Renal pelvis (tissue), 12 donors: ENCODE measurements at places on chromosomes 3 and 15.

GRCh38 chr3:108488631-108489030, 21.8 kb downstream of the MYH15 start:
- DNase-seq: no peak

- DNase-seq: no peak
Observed at GRCh38 chr3:160801386-160802118, 45.5 kb downstream of the PPM1L start.

DNA sequence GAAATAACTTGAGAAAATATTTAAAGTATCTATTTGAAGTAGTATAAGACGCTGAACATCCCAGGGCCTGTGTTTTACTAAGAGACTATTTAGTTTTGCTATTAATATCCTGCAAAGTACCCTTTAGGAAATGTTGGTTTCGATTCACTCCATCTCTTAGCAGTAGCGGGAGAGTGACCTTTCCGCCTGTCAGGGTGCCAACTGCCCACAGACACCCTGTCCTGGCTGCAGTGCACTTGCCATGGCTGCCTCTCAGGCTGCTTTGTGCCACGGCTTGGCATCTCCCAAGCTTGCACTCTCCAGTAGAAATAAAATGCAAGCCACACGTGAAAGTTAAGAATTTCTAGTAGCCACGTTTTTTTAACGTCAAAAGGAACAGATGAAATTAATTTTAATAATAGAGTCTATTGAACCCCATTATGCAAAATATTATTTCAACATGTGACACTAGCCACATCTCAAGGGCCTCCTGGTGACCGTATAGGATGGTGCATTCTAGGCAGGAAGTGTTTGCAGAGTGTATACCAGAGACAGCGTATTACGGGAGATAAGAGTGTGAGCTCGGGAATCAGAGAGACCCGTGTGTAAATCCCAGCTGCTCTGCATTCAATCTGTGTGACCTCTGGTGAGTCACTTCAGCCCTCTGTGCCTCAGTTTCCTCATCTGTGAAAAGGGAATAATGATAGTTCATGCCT, 19.8 kb downstream of the ADAMTS9 start:
- DNase-seq: no peak

DNA sequence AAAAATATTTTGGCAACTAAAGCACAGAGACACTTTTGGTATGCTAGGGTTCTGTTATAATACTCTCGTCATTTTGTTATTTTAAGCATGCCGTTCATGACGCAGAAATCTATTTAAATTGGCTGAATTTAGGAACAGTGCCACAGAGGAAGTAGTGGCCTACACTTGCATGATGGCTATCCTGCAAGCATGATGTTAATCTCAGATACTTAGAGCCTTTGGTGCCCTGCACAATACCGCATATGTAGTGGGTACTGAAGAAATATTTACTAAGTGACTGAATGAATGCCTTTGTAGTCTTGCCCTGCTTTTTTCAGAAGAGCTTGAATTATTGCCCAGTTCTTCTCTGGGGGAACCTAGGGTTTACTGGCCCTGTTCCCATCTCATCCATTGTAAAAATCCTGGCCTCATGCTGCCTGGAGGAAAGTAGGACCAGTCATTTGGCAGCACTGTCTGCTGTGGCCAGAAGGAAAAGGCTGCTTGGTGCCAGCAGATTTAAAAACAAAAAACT, 79.0 kb downstream of the SERPINI1 start:
- no peak for DNase-seq

- no peak for DNase-seq
Observed at GRCh38 chr3:86991840-86992435, 989 bp upstream of the VGLL3 start.

DNA sequence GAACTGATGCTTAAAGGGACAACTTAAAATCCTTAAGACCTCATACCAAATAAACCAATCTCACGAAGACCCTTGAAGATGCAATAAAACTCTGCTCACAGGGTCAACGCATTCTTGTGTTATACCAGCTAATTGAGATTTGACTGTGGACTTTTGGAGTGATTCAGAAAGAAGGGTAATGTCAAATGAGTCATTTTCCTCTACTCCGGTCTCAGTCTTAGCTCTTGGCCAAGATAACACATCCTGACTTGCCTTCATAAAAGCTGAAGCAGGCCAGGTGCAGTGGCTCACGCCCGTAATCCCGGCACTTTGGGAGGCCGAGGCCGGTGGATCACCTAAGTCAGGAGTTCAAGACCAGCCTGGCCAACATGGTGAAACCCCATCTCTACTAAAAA, 3.8 kb downstream of the PKM start:
- DNase-seq: no peak

DNA sequence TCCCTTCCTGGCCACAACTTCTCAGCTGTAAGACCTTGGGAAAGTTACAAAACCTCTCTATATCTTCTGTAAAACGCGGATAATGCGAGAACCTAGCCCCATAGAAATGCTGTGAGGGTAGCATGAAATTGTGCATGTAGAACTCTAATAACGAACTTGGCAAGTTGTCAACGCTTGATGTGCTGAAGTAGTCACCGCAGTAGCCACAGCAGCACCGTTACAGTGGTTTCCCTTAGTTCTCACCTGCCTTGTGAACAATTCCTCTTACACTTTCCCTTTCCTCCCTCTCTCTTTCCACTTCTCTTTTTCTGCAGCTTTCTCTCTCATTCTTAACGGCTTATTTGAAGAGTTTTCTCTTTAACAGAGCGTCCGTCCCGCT, 447 bp upstream of the SHQ1 start:
- no peak for DNase-seq

DNA sequence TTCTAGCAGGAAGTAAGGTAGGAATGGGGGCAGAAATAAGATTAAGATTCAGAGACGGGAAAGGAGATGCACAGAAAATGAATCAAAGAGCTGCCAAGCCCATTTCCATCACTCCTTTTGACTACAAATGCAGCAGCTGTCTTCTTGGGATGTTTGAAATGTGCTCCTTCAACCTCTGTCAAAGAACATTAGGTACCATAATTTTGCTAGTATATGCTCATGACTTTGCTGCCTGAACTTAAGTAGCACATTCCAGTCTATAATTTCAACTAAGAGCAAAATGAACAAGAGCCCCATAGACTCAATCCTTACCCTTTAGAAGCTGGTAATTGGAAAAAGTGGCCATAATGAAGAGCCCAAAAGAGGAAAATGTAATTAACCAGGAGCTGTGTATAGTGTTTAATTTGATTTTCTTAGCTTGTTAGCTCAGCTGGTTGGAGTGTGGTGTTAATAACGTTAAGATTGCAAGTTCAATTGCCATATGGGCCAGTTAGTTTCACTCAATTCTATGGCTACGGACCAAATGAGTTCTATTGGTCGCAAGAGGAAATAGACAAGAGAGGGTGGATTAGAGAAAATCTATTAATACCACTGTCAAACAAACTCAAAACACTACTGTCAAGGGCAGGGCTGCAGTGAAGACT, 349.9 kb downstream of the ZBBX start:
- DNase-seq: no peak

DNA sequence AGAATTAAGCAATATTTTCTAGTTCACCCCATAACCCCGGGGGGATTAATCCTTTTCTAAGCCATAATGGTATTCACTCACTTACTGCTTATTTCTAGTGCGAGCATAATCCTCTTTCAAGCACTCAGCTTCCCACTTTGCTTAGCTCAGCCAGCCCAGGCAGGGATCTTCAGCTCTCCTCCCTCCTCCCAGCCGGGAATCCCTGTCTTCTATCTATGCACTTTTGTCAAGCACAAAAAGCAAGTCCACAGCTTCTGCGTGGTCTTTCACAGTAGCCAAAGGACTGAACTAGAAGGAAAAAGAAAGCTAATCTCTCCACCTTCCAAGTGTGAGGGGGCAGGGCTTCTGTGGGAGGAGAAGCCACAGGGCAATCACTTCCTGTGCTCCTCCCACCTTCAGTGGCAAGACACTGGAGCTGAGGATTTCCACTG, 62.8 kb downstream of the PEX5L start:
- DNase-seq: no peak

- DNase-seq: no peak
Observed at GRCh38 chr15:59448871-59449270, 10.9 kb downstream of the FAM81A start.

GRCh38 chr15:63915873-63916771, 82.4 kb upstream of the HERC1 start:
- peak; percentile 72 for DNase-seq

DNA sequence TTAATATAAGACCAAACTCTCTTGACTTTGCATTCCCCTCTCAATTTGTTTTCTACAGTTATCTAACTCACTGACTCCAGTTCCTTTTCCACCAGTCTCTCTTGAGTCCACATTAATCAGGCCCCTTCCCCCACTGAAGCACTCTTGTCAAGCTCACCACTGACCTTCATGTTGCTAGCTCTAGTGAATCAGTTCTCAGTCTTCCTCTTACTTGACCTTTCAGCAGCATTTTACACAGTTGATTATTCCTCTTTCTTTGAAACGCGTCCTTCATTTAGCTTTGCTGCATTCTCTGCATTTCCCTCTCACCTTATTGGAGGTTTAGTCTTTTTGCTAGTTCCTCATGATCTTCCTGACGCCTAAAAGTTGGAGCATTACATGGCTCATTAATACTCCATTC, 8.3 kb downstream of the PPP2R3A start:
- no peak for DNase-seq

DNA sequence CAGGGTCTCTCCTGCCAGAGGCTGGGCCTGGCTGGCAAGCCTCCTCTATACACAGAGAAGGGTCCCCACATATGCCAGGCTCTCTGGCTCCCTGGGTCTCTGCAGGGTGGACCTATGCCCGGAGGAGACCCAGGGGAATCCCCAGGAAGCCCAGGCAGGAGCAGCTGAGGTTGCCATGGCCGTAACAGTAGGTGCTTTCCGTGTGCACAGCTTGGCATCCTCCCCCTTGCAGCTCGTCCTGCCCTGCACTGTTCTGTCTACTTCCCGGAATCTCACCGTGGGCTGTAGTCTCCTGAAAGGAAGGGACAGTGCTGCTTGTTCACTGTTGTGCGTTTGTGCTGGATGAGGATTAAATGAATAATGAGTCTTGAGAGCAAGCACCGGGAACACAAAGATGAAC, 47.8 kb downstream of the DAPK2 start:
- no peak for DNase-seq

GRCh38 chr3:126104742-126105605, 21.1 kb upstream of the SLC41A3 start:
- no peak for DNase-seq

DNA sequence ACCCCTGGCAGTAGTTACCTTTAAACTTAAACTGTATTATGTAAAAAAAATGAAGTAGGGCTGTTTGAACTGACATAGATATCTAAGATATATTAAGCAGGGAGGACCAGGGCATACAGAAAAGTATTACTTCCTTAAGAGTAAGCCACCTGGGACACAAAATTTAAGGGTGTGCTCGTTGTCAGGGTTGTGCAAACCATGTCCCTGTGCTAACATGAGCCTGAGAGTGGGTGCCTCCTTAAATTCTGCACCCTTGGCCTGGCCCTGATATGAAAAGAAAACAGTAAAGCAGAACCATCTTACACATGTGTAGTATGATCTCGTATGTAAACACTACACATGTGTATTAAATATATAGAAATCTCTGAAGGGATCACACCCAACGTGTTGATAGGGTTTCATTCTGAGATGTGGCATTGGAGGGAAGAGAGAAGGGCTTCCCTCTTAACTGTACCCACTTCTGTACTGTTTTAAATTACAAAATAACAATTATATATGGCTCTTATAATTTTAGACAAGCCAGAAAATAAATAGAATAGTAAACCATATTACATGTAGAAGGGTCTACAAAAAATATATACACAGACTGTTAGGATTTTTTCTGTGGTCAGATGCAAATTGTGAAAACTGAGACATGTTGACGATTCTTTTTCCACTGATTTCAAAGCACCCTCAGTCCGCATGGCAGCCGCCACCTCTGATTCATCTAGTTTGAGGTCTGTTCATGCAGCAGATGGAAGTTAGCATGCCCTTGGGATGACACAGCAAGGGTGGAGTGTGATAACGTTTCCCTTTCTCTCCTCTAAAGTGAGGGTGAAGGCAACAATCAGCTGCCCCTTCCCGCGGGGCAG, 400.8 kb upstream of the PROK2 start:
- no peak for DNase-seq

- DNase-seq: no peak
Observed at GRCh38 chr3:196053487-196053886, 28.4 kb downstream of the TFRC start.

DNA sequence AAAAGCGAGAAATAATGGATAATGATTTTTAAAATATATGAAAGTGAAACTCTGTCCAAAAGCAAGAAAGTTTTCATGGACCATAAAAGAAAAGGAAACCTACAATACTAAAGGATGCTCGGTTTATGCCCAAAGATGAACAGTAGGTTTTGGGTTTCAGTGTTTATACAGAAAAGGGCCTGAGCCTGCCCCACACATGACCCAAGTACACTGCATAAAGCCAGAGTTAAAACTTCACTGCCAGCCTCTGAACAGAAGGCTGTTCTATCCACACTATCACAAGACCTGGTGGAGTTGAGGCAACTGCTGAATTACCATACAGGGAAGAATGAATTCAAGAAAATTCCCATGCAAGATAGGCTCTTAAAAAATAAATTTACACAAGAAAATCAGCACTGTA, 165.2 kb downstream of the MECOM start:
- no peak for DNase-seq

DNA sequence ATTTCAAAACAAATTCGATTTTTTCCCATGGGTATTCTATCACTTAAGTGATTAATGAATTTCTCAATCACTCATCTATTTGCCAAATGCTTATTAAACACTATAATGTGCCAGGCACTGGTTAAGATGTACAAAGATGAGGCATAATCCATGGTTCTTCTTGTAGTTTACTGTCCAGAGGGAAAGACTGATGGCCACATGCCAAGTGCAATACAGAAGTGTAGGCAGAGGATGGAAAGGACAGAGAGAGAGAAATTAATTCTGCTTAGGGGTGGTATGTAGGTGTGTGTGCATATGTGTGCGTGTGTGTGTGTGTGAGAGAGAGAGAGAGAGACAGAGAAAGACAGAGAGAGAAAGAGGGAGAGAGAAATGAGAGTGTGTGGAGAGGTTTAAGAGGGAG, 120.8 kb upstream of the CCNL1 start:
- no peak for DNase-seq

DNA sequence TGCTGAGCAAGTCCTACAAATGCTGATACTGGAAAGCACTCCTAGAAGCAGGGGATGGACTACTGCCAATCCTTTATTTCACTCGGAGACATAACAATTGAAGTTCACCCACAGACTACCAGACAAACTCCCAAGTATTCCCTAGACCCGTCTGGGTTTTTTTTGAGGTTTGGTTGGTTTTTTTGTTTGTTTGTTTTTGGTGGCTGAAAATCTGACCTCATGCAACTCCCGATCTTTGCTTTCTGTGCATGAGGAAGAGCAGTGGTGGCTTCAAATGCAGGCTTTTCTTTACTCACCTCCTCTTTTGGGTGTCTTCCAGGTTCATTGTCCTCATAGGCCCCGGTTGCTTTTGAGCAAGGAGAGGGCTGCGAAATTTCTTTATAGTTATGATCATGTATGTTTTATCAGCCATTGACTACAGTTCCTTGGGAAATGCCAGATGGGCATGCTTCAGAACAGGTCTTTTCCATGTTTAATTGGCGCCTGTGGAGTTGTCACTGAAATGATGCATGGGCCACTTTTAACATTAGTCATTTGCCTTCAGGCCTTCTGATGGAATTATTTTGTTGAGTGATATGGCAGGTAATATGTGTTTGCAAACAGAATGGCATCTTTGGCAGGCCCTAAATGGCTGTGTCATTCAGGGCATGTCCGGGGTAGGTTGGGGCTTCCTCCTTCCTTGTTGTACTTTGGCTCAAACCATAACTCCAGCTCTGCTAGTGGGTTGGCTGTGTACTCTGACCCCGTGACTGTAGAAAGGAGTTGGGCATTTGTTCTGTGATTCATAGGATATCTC, 81.3 kb upstream of the ZBED2 start:
- no peak for DNase-seq
